ENCODE measurements at places on chromosomes 1 and 21.

- DNase-seq: no peak
These were observed 1.6 kb downstream of the SOX13 start for GRCh38 chr1:204074274-204075138.

- DNase-seq: no peak
These were observed 26.3 kb downstream of the CLEC20A start for GRCh38 chr1:178470411-178470960.

DNA sequence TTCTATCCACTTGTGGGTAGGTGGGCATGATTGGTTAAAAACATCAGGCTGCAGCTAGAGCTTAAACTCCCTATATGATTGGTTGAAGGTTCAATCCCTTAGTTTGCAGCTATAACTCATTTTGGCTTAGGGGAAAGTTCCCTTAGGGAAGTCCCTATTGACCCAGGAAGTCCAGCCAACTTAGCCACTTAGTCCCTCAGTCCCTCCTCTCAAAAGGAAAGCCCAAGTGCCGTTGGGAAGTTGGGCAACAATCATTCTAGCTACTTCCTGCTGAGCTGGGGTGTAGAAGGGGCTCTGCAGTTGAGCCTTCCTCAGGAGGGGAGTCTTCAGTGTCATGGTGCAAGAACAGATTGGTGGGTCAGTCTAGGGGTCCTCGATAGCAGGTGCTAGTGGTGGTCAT is 12.2 kb downstream of the MSTO1 start:
- no peak for DNase-seq

DNA sequence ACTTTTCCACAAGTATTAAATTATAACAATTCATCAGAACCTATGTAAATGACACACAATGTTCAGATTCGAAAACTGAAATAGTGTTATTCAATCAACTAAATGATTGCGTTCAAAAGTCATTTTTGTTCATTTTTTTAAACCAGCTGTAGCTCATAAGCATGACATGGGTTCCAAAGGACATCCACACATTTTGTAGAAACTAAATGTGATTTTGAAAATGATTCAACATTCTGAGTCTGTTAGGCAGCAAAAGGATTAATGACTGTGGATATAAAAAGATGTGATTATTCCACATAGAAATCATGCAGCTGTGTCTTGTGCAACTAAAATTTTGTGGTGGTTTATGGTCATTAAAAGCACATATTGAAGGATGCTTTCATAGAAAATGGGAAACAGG is 204.5 kb downstream of the BRINP3 start:
- DNase-seq: no peak

DNA sequence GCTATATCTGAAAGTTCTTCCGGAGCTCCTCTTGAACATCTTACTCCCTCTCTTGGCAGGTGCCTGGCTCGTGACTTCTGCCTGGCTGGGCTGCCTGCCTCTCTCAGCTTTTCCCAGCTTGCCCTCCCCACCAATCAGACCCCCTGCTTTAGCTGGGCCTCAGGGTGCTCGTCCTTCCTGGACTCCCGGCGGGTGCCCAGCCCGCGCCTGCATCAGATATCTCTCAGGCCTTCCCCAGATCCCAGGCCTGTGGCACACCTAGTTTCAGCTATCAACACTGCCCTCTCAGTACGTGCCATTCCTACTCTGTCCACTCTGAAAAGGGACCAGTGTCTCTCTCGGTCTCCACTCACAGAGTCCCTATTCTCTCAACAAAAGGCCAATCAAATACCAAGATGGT is 96.5 kb upstream of the CLDN14 start:
- DNase-seq: no peak

GRCh38 chr21:16788584-16788983 is 724.3 kb upstream of the CXADR start:
- no peak for DNase-seq

GRCh38 chr1:17597651-17598050 is 58.2 kb downstream of the ARHGEF10L start:
- DNase-seq: no peak

DNA sequence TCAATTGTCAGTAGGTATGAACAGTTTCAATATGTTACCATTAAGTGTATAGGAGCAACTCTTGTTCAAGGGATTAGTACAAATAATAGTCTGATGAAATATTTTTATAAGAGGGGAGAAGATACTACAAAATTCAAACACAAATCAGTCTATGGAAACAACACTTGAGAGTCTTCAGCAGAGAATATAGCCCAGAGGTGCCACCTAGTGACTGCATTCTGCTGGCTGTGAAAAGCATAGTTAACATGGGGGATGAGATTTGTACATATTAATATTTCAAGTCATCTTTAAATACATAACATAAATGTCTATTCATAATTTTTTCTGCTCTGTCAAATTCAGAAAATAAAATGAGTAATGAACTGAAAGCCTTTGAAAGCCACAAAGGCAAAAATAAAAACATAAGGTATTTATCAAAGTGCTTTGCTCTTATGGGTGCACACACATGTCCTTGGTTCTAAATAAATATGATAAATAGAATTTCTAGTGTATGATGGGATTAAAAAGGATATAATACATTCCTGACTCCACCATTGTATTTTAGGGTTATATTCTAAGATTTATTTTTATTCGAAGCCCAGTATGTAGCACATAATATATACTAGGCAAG is 440.9 kb upstream of the ZRANB2 start:
- no peak for DNase-seq

DNA sequence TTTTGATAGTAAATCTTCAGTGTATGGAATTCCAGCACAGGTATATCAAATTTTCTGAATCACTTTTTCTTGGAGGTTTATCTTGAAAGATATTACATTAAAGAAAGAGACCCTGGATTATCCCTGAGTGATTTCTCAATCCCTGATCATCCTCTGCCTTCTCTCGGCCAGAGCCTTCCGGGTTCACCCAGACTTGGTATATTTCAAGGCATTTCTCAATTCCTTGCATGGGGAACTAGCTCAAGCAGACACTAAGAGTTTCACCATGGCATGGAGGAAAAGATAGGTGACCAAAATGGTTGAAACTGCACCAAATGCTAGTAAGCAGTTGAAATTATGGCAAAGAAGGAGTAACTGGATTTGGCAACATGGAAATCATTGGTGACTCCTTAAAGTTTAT is 5.7 kb downstream of the VAMP4 start:
- no peak for DNase-seq

GRCh38 chr1:206685334-206685768 is 646 bp downstream of the MAPKAPK2 start:
- no peak for DNase-seq

DNA sequence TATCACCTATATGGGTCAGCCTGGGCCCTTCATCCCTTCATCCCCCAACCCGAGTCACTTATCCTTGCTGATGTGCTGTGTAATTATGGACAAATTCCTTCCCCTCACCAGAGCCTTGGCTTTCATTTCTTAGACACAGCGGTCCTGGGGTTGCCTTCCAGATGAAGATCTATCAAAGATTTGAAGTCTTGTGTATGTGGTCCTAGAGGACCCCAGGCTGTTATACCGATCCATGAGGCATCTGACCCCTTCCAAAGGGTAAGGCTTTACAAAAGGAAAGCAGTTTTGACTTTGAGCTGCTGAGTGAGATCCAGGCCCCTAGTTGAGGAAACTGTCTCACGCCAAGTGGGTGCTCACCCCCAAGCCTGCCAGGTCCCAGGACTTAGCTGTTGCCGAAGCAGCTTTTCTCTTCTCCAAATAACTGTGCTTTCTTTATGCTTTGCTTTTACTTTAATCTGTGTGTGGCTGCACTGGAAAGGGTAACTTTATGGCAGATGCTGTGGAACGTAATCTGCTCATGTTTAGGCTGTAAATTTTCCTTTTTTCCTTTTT is 37.6 kb downstream of the MAN1C1 start:
- DNase-seq: no peak

- DNase-seq: no peak
These were observed 231.7 kb upstream of the AJAP1 start for GRCh38 chr1:4422504-4423289.

DNA sequence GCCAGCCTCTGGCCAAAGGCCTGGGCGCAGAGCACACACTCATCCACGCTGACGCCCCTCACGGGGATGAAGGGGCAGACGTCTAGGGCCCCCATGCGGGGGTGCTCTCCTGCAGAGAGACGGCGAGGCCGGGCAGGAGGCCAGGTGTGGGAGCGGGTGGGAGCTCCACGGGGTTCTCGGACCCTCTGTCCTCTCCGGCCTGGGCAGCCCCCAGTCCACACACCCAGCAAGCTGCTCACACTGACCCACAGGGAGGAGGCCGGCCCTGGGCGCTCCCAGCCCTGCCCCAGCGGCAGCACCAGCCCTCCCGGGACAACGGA is 2.5 kb downstream of the FTCD start:
- no peak for DNase-seq

GRCh38 chr1:203227371-203228083 is 1.9 kb downstream of the CHIT1 start:
- DNase-seq: no peak

GRCh38 chr1:145942405-145942804 is 15.1 kb upstream of the RBM8A start:
- DNase-seq: no peak

DNA sequence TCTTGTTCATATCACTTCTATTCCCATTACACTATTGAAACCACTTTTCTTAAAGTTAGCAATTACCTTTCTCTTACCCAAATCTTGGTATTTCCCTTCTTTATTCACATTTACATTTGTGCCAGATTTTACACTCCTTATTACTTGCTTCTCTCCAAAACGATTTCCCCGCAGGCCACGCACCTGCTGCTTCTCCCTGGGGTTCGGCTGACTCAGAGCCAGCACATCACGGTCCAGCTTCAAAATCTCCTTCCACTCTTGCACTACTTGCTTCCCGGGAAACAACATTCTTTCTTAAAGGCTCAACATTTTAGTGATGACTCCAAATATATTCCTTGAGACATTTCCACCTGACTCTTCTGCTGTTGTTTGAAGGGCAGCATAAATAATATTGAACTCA is 20.7 kb downstream of the LHX9 start:
- no peak for DNase-seq

DNA sequence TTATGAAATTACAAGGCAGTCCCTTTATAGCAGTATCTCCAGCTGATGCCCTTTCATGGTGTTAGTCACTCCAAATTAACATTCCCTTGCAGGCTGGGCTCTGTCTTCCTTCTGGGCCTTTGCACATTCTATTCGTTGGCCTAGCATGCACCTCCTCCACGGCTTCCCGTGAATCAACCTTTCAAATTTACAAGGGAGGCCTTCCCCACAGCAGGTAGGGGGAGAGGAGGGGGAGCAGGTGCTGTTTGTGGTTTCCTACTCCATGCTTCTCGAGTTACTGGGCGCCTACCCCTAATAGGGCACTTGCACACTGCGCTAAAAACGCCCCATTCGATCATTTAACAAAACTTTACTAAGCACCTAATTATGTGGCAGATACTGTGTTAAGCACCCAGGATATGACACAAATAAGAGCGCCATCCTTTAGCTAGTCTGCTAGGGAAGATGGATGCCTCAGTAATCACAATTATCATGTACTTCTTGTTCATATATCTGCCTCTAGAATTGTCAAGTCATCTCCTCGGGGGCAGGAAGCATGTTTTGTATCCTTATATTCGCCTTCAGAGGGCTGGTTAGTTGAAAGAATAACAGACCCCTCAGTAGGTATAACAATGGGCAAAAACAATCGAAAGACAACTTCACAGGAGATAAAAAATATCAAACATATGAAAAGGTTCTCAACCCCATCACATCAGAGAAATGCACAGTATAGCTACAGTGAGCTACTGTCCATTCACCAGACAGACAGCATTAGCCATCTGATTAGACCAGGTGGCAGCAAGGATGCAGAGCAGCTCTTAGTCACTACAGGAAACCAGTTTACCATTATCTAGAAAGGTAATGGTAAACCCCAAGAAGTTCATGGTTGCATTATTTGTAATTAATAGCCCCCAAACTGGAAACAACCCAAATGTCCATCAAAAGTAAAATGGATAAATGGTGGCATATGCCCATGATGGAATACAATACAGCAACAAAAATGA is 1.7 kb upstream of the ADAR start:
- no peak for DNase-seq

DNA sequence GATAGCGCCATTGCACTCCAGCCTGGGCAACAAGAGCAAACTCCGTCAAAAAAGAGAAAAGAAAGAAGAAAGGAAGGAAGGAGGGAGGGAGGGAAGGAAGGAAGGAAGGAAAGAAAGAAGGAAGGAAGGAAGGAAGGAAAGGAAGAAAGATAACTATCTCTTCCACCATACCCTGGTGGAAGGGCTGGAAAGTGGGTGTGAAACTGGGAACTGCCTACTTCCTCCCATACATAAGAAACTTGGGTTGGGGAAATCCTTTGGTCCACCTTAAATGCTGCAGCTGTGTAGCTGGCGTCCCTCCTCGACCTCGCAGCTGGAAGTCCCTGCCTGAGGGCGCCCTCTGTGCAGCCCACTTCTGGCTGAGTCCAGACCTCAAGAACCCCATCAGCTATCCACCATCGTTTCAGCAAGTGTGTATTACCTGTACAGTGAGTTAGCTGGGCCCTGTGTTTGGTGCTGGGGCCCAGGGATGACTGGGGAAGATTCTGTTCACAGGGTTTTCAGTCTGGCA is 4.6 kb upstream of the FAM167B start:
- DNase-seq: no peak

Measured in brain pericyte (primary cell).